ENCODE measurements at places on chromosomes 12 and 14. TPM values are rescaled to one million over a fixed set of nuclear protein-coding genes. Genes with fewer than 3 reads are reported as not detected.

DNA sequence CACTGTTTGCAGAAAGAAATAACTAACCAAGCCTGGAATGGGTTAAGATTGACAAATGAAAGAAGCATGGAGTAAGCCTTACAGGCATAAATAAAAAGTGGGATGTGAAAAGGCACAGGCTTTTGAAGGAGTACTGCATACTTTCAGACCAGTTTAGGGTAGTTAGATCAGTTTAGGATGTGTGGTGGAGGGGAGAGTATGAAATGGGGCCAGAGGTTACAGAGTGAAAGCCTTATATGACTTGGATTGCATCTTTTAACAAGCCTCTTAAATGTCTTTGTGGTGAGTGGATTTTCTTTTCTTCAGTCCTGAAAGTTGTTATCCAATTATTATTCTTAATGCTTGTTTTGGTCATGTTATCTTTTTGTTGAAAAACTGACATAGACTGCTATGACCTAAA, 52.2 kb upstream of the TRHDE start:
- DNase-seq = no peak

GRCh38 chr12:65779946-65780345, 44.3 kb upstream of the HMGA2 start:
- no peak for DNase-seq

GRCh38 chr12:10641735-10642500, 28.5 kb upstream of the MAGOHB start:
- DNase-seq = no peak

DNA sequence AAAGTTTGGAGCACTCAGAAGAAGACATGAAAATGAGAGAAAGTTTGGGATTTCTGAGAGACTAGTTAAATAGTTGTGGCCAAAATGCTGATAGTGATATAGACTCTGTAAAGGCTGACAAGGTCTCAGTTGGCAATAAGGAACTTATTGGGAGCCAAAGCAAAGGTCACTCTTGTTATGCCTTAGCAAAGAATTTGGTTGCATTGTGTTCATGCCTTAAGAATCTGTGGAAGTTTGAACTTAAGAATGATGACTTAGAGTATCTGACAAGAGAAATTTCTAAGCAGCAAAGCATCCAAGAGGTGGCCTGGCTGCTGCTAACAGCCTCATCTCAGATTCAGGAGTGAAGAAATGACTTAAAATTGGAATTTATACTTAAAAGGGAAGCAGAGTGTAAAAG, 113.8 kb downstream of the PIK3C2G start:
- no peak for DNase-seq

DNA sequence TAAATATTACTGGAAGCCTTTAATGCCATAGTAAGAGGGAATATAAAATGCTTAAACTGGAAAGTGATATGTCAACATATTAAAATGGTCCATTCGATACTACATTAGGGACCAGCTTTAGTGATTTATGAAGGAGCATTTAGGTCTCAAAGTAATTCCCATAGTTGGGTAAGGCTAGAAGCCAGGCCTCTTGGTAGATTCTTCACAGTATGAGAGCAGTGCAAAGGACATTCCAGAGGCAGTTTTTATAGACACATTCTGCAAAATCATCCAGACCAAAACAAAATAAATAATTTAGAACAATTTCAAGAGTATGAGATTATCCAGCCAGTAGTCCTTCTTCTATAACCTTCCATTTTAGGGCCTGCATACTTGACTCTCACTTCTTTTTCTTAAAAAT, 142.6 kb upstream of the PDZRN4 start:
- no peak for DNase-seq

GRCh38 chr12:15130541-15130940, 90.7 kb downstream of the RERG start:
- DNase-seq = no peak

DNA sequence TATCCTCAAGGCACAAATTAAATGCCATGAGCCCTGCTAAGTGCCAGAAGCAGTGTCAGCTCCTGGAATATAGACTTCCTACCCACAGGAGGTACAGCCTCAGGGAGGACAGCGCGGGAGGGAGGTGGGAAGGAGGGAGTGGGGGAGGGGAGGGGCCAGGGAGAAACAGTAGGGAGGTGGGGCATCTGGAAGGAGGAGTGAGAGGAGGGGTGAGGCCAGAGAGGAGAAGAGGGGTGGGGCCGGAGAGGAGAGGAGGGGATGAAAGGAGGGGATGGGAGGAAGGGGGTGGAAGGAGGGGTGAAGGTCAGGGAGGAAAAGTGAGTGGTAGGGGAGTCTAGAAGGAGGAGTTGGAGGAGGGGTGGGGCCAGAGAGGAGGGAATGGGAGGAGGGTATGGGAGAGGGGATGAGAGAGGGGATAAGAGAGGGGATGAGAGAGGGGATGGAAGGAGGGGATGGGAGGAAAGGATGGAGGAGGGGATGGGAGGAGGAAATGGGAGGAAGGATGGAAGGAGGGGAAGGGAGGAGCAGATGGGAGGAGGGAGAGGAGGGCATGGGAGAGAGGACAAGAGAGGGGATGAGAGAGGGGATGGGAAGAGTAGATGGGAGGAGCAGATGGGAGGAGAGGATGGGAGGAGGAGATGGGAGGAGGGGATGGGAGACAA, 9.2 kb upstream of the CCDC197 start:
- DNase-seq = no peak

DNA sequence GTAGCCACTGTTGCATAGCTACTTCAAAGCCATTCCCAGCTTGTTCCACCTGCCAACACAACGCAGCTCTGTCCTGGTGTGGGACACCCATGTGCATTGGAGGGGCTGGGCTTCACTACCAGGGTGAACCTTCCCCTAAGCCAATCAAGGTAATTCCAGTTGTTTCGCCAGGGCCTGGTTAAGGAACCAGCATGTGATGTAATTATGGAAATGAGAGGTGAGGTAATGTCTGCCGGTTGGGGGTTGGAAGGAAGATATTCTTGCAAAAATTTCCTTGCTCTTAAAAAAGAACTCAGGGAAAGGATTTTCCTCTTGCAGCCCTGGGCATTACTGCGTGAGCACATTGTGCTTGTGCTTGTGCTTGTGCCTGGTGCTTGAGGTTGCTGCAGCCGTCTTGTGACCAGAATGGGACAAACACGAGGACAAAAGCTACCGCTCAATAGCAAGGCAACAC, 14.9 kb downstream of the TUBA1C start:
- no peak for DNase-seq

GRCh38 chr14:57659052-57659451, 165.4 kb upstream of the CCDC198 start:
- DNase-seq = no peak

- no peak for DNase-seq
Observed at GRCh38 chr12:33438851-33439586, 600 bp downstream of the SYT10 start.

Gene NFE2
- polyA plus RNA-seq = not detected

DNA sequence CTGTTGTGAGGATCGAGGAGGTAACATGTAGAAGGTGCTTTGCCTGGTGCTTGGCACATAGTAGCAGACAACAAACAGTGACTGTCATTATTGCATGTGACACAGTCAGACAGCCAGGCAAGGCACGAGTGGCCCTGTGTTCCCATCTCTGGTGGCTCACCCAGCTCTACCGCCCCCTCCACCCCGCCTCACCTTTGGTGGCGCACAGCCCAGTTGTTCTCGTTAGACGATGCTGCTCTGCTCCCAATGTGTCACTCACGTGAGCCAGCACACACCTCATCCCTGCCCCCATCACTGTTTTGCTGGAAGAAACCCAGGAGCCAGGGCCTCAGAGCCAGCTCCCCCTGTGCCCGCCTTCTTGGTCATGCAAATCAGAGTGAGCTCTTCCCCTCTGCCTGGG, 113.3 kb downstream of the CALM1 start:
- DNase-seq = no peak

Gene MIPOL1
- polyA plus RNA-seq = not detected

Gene GZMB
- polyA plus RNA-seq = 78.6 TPM

DNA sequence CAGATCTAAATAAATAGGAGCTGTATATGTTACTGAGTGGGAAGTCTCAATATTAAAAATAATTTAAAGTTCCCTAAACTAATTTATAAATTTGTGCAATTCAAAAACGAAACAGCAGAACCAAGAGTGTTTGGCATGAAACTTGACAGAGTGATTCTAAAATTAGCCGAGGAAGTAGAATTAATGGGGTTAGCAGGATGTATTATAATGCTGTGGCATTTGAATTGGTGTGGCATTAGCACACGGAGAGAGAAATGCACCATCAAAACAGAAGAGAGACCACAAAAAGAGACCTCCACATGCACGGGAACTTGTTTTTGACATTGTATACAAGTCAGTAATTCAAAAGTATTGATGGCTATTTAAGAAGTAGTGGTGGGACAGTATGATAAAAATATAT, 366.0 kb upstream of the RGS6 start:
- DNase-seq = no peak

DNA sequence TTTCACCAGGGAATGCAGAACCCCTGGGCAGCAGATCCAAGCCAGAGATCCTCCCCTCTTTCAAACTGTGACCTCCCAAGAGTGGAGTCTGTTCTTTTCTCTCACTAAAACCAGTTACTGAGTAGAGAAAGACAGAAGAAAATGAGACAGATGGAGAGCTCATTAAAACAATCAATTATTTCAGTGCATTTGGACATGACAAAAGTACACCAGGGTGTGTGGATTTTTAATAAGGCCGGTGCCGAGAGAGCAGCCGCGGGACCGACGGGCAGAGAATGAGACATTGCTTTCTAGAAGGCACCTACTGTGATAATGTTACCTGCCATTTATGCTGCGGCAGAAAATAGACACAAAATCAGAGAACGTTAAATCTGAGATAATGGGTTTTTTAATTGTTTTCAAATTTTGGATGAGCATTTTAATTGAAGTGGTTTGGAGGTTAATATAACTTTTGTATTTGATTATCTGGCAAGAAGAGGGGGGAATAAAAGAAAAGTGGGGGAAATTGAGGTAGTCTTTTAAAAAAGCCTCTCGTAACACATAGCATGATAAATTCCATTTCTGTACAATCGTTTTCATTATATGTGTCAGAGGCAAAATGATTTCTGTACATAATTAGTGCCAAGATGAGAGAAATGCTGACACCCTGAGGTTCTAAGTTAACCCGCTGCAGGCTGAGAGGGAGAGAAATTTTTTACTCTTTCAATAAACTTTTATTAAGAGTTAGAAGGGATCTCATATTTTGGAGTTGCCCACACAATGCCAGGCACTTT, 70.8 kb downstream of the HSPB8 start:
- DNase-seq = no peak

DNA sequence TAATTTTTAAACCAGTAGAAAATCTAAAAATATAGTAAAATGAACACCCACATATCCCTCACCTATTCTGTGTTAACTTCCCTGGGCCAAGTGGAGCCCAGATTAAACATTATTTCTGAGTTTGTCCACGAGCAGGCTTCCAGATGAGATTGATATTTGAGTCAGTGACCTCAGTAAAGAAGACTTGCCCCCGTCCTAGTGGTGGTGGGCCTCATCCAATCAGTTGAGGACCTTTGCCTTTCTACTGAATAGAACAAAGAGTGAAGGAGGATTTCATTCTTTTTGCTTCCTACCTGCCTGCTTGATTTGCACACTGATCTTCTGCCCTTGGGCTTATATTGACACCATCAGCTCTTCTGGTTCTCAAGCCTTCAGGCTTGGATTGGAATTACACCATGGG, 174.7 kb upstream of the PLEKHG7 start:
- no peak for DNase-seq

DNA sequence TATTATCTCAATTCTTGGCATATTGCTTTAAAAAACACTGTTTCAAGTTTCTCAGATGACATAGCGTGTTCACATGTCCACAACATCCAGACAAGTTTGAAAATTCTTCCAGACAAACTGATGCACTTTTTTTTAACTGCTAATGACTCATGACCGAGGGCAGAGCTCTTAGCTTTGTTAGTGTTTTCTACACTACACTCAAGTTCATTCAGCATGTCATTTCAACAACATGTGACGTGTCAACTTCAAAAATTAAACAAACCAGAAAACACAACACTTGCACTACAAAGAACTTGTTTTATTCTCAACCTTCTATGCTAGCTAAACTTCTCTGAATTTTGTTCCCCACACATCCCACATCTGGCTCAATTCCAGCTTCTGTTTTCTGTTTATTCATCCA, 1186.3 kb upstream of the FLRT2 start:
- no peak for DNase-seq

Gene LRFN5
- not detected for polyA plus RNA-seq

DNA sequence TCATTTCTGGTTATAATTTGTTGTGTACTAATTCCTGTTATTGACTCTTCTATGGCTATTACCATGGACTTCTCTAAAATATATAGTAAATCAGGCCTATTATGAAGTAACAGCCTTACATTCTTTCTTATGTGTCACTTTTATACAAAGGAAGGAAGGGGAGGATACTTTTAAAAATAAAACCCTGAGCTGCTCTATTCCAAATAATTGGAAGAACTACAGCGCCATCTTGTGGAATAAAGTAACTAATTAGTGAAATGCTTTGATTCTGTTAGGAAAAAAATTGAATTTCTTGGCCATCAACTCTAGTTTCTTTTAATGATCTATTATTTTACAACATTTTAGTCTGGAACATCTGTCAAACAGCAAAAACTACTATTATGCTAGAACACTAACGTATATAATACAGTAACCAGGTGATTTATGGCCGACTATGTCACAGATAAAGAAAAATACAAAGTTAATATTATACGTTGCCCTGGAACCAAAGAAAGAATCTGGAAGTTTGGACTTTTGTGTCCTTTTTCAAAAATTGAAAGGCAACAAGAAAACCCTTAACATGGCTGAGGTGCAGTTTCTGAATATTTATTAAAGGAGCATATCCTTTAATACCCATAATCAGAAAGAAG, 55.0 kb upstream of the NELL2 start:
- no peak for DNase-seq

Gene SBNO1
- polyA plus RNA-seq = 42.8 TPM

DNA sequence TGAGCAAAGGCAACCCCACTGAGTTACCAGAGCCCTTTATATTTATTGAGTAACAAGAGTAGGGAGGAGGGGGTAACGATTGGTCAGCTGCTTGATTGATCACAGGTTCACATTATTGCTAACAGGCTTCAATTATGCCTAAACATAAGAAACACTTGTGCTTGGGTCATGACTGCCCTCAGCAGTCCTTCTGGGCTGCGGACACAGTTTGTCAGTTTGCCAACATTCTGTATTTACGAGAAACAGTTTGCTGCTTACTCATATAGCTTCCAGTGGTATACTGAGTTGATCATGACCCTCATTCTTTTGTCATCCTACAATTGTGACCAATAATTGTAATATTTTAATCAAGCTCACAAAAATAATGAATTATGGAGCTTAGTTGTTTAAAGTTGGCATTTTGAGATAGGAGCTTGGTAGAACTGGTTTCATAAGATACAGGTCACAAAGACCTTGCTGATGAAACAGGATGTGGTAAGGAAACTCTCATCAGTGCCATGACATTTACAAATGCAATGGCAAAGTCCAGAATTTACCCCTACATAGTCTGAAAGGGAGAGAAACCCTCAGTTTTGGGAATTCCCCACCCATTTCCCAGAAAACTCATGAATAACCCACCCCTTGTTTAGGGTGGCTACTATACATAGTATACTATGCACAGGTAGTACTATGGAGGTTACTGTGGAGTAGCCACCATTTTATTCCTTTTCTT, 1421.0 kb upstream of the FLRT2 start:
- no peak for DNase-seq

Measured in CD8-positive, alpha-beta memory T cell (primary cell).